BJ (cell line): ENCODE measurements at places on chromosomes 4 and X. TPM values are rescaled to one million over a fixed set of nuclear protein-coding genes. Genes with fewer than 3 reads are reported as not detected.

DNA sequence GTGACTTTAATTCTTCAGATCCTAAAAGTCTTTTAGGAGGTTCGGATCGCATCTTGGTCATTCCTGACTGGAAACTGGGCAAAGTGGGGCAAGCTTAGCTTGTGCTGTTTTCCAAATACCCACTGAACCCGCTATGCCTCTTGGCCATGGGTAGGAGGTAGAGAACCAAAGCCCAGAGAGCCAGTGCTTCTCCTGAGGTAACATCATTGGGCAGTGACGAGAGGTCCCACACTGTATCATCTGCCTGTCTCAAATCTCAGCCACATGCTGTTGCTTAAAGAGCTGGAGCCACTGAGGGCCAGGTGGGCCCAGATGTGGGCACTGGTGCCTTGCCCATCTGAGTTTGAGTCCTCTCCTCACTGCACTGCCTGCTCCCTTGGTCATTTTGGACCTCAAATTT lies 68.2 kb downstream of the SLC2A9 start:
- no peak for DNase-seq

- no peak for DNase-seq
Measured at GRCh38 chr4:1242506-1243450, 6.2 kb downstream of the CTBP1 start.

Gene TSPAN7
- not detected in 2 replicates for polyA plus RNA-seq

Gene PPEF2
- not detected in 2 replicates for polyA plus RNA-seq

Gene CCKAR
- polyA plus RNA-seq: 0.12 and 0.17 TPM in 2 replicates

DNA sequence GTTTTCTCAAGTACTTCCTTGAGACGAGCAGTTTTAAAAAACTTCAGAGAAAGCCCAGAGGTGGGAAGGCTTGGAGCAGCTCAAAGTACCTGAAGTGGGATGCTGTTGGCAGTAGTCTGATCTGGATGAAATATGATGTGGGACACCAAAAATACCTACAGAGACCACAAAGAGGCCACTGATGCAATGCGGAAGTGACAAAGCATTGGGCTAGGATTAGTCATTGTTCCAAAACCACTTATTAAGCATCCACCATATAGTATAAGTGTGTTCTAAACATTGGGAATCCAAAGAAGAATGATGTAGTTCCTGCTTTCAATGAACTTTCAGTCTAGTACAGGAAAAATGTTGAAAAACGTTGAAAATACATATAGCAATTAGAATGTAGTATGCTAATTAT lies 386.1 kb upstream of the CNKSR2 start:
- DNase-seq: no peak

GRCh38 chrX:12447448-12448064 lies 309.3 kb downstream of the FRMPD4 start:
- DNase-seq: peak; percentile 74

Gene TEX13B
- polyA plus RNA-seq: not detected in 2 replicates

DNA sequence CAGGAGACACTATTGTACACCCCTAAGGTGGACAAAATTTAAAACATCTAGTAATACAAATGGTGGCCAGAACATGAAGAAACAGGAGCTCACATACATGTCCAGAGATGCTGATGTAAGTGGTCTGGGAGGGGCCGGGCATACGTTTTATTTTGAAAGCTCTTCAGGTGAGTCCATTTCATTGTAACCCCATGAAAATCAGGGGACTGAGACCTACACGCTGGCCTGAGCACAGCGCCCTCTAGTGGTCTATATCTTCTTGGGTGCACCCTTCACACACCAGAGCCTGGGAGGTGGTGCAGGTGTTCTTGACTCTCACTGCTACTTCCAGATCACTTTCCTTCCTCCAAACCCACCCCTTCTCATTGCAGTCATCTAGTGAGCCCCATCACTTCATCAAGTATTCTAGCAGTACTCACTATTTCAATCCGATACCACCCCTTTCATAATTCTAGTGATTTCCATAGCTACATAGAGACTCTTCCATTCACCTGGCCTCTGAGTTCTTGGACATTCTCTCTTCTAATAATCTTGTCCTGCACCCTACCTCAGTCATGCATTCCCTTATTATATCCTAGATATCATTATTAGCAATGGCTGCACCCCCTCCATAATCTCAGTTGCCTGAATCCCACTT lies 4.3 kb upstream of the TLR6 start:
- no peak for DNase-seq

DNA sequence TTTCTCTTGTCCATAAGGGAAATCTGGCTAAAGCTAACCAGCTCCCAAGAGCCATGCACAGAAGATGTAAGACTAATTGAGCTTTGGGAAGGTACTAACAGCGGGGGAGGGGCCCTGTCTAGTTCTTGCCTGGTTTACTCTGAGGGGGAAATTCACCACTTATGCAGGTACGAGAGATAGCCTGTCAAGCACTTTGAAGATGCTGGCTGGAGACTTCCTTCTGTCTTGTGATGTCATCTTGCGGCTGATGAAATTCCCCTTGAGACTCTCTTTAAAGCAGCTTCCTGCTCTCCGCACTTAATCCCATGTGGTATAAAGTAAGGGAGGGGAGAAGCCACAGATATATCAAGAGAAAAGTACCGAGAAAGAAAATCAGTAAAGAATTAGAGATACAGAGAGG lies 345.3 kb downstream of the MAPK10 start:
- no peak for DNase-seq

- no peak for DNase-seq
Measured at GRCh38 chrX:136780241-136780640, 491 bp downstream of the ARHGEF6 start.

GRCh38 chr4:2469192-2469984 lies 482 bp downstream of the RNF4 start:
- no peak for DNase-seq

DNA sequence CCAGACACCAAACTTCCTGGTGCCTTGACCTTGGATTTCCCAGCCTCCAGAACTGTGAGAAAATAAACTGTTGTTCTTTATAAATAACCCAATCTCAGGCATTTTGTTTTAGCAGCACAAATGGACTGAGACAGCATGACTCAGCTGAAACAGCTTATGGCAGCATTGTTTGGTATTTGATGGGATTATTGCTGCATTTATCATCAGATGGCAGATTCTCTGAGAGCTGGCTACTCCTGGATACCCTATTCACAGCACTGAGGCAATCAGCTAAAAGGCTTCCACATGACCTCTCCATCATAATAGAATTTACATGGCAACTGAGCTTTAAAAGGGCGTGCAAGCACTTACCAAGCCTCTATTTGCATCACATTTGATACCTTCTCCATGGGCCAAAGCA lies 623.1 kb upstream of the CPEB2 start:
- DNase-seq: no peak

Gene PAGE1
- polyA plus RNA-seq: not detected in 2 replicates

DNA sequence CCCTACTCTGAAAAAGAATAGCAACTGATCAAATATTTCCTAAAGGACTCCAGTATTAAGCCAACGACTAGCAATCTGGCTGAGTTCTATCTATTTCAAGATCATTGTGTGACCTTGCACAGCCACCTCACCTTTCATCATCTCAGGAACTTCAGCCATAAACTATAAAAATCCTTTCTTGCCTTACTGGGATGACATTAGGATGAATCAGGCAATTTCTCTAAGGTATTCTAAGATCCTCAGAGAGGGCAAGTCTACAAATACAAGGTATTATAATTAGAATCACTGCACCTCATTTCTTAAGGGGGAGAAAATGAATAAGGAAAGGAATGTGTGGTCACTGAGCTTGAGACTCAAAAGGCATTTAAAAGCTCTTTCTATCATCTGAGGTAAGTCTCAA lies 152.6 kb downstream of the GRIA3 start:
- no peak for DNase-seq

DNA sequence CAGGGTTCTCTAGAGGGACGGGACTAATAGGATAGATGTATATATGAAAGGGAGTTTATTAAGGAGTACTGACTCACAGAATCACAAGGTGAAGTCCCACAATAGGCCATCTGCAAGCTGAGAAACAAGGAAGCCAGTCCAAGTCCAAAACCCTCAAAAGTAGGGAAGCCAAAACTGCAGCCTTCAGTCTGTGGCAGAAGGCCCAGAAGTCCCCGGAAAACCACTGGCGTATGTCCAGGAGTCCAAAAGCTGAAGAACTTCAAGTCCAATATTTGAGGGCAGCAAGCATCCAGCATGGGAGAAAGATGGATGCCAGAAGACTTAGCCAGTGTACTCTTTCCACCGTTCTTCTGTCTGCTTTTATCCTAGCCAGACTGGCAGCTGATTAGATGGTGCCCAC lies 227.2 kb downstream of the KCTD8 start:
- no peak for DNase-seq

GRCh38 chr4:38040619-38041018 lies 80.4 kb downstream of the PTTG2 start:
- DNase-seq: no peak

DNA sequence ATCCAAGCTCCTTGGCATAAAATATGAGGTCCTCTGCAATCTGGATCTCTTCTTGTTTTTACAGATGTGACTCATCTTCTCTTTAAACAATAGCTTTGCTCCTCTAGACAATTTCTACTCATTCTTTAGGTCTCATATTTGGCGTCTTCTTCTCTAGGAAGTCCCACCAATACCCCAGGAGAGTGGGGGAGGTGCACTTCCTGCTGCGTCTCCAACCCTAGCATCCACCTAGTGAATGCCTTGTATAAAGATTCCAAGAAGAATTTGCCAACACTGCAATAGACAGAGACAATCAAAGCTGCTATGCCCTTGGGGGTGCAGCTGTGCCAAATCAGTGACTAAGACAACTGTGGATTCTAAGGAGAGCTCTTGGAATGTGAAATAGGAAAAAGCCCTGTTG lies 45.7 kb upstream of the SLC10A7 start:
- DNase-seq: no peak

- DNase-seq: peak; percentile 15
Measured at GRCh38 chr4:5863461-5864113, 29.3 kb downstream of the CRMP1 start.

DNA sequence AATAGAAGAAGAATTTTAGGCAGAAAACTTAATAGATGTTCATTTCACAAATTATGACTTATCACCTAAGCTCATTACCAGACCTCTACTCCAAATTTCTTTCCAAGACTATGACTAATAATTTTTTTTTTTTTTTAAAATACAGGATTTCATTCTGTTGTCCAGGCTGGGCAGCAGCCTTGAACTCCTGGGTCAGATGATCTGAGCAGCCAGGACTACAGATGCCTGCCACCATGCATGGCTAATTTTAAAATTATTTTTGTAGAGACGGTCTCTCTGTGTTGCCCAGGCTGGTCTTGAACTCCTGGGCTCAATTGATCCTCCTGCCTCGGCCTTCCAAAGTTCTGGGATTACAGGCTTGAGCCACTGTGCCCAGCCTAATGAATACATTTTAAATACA lies 119.2 kb downstream of the ARHGAP10 start:
- no peak for DNase-seq

- no peak for DNase-seq
Measured at GRCh38 chrX:46642145-46642544, 68.6 kb downstream of the CHST7 start.

DNA sequence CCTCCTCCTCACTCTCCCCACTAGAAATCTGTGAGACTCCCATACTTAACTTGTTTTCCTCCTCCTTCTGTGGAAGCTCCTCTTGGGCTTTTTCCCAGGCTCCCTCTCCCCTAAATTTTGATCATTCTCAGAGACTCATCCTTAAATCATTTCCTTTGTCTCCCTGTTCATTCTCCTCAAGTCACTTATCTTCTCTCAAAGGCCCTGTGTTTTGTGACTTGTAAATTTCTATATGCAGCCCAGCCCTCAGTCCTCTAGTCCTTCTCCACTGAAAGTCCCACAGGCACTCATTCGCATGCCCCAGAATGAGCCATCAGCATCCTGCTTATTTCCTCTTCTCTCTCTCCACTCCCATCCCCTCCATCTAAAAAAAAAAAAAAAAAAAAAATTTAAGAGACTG lies 171.8 kb downstream of the SOWAHB start:
- DNase-seq: no peak

DNA sequence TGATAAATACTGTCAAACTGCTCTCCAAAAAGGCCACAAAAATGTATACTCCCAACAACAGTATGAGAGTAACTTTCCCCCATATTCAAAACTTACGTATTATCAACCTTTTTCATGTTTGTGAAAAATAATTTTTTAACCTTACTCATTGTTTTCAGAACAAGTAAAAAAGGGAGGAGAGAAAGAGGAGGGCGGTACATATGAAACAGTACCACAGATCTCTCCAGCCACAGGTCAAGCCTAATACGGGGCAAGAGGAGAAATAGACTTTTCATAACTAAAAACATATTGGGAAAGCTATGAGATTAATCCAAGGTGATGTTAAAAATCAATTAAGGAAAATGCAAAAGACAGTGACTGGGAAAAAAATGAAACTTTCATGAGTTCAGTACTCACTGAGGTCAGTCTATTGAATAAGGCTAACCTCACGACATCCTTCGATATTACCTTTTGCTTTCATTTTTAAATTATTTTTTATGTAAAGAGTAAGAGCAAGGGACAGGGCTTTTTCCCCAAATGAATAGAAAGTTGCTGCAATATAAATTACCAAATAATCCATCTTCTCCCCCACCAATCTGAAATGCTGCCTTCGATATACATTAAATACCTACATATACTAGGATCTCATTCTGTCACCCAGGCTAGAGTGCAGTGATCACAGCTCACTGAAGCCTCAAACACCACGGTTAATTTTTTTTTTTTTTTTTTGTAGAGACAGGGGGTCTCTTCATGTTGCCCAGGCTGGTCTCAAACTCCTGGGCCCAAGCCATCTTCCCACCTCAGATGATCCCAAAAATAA lies 25.3 kb downstream of the FBXW7 start:
- no peak for DNase-seq

- no peak for DNase-seq
Measured at GRCh38 chrX:50168241-50168687, 32.5 kb downstream of the AKAP4 start.

- DNase-seq: no peak
Measured at GRCh38 chr4:84750260-84750959, 167.5 kb downstream of the CDS1 start.

- DNase-seq: no peak
Measured at GRCh38 chr4:116016201-116016600, 902.8 kb upstream of the NDST4 start.

- DNase-seq: peak; percentile 65
Measured at GRCh38 chr4:182189103-182189878, 53.9 kb upstream of the TENM3 start.

Gene GYG2
- 6.5 and 9.3 TPM in 2 replicates for polyA plus RNA-seq

Gene CTAG1B
- polyA plus RNA-seq: not detected in 2 replicates

- DNase-seq: no peak
Measured at GRCh38 chr4:58962424-58962823, 1852.2 kb upstream of the IGFBP7 start.

GRCh38 chr4:13171292-13172057 lies 312.7 kb downstream of the RAB28 start:
- DNase-seq: no peak

Gene LGI2
- polyA plus RNA-seq: 0.01 TPM in 2 replicates

DNA sequence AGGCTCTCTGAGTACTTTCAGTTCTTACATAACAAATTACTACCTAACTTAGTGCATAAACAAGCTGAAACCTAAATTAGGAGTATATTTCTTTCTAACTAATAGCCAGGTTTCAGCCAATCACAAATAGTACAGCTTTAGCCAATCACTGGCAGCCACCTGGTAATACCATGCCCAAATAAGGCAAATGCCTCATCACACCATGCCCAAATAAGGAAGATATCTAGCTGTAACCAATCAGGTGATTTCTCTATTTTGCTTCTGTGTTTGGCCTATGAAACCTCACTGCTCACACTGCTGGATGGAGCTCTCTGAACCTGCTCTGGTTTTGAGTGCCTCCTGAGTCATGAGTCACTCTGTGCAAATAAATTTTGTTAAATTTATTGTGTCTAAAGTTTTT lies 113.5 kb downstream of the DDIT4L start:
- no peak for DNase-seq

GRCh38 chrX:139559383-139560042 lies 29.0 kb downstream of the F9 start:
- DNase-seq: no peak
